ENCODE measurements at places on chromosomes 1 and 21.
A peak's percentile ranks its signal among the peaks of the same experiment; 100 is the strongest.

DNA sequence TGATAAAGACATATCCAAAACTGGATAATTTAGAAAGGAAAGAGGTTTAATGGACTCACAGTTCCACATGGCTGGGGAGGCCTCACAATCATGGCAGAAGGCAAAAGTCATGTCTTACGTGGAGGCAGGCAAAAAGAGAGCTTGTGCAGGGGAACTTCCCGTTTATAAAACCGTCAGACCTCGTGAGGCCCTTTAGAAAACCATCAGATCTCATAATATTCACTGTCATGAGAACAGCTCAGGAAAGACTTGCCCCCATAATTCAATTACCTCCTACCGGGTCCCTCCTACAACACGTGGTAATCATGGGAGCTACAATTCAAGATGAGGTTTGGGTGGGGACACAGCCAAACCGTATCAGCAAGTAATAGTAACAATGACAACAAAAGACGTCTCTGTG lies 88.2 kb upstream of the SLC25A33 start:
- DNase-seq, result no peak

- DNase-seq, result peak; percentile 56
Observed at GRCh38 chr1:37682334-37682987, 9.9 kb upstream of the CDCA8 start.

DNA sequence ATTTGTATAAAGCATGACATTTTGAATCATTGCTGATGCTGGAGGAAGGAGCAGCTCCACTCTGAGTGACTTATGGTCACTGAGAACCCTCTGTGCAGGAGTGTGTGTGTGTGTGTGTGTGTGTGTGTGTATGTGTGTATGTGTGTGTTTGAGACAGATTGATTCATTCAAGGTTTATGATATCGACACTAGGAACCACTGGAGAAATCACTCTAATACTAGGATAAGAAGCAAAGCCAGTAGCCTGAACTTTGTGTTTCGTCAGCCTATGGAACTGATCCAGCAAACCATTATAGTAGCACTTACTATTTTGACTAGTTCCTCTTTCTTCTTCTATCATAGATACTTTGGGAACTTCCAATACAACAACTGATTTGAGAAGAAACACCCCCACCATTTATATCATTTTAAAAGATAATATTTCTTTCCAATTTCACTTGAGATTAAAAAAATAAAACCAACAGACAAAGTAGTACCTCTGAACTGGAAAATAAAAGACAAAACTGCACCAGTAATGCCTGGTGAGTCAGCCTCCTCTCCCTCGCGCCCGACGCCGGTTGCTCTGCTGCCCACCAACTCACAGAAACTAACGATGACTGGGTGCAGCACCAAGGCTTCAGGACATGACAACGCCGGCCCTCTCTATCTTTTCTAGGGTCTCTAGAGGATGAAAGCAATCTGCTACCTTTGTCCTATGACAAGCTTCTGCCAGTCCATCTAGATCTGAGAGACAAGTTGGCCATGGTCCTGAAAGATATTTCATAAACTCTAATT lies 20.9 kb downstream of the SLAMF1 start:
- DNase-seq, result peak; percentile 28

DNA sequence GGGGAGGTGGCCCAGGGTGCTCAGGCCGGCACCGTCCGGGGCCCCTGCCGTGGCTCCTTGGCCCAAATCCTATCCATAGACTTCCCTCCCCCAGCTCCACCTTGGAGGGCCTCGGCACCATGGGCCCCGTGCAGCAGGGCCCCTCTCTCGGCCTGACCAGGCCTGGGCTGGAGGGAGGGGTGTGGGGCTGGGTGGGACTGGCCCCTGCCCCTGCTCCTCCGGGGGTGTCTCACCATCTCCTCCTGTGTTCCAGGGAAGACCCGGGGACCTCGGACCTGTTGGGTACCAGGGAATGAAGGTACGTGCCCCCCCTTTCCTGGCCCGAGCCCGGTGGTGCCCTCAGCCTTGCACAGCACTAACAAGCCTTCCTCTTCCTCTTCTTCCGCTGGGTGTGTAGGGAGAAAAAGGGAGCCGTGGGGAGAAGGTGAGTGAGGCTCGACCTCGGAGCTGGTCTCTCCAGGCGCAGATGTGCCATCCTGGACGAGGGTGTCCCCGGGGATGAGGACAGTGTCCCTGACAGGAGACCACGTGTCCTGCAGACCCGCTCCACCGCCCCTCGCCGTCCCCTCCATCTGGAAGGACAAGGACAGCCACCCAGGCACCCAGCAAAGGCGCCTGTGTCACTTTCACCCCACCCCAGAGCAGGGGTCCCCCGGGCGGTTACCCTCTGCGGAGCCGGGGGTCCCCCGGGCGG lies 7.9 kb downstream of the COL6A1 start:
- no peak for DNase-seq

DNA sequence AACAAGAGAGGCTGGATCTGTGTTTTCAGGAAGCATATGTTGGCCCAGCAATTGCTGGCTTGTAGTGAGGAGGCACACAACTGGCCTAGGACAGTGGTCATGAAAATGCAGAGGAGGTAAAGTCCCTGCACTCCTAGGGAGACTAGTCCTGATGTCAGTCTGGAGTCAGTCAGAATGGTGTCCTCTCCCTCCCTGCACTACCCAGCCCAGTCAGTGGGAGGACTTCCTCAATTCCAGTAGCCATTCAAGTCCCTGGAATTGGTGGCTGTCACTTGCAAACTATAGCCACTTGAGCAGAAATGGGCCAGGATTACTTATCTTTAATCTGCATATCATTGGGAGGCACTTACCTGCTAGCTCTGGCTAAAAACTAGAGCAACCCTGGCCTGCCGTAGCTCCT lies 18.6 kb downstream of the NDUFS5 start:
- no peak for DNase-seq

DNA sequence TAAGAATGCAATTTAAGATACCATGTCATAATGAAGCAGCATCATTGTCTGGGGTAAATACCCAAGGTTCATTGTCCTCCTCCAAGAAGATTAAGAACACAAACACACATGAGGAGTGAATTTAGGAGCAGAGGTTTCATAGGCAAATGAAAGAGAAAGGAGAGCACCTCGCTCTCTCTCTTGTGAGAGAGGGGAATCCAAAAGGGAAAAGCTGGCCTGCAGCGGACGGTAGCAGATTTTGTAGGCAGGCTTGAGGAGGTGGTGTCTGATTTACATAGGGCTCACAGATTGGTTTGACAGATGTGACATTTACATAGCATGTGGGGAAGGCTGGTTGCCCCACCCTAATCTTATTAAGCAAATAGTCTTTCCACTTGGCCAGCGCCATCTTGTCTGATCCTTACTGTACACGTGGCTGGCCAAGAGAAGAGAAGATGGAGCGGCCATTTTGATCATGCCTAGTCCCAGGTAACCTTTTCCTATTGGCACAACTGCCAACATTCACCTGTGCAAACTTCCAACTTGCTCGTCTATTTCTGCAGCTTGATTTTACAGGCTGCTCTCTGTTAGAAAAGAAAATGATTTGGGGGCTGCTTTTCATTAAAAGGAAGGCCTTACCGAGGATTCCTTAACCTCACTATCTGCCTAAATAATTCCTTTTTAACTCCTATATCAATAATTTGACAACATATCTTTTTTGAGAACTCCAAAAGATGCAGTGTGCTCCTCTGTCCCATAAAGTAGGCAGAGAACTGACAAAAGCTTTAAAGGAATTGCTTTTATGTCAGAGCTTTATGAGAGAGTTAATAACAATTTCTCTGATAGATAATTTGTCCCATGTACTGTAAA lies 16.0 kb upstream of the LRRC7 start:
- no peak for DNase-seq

DNA sequence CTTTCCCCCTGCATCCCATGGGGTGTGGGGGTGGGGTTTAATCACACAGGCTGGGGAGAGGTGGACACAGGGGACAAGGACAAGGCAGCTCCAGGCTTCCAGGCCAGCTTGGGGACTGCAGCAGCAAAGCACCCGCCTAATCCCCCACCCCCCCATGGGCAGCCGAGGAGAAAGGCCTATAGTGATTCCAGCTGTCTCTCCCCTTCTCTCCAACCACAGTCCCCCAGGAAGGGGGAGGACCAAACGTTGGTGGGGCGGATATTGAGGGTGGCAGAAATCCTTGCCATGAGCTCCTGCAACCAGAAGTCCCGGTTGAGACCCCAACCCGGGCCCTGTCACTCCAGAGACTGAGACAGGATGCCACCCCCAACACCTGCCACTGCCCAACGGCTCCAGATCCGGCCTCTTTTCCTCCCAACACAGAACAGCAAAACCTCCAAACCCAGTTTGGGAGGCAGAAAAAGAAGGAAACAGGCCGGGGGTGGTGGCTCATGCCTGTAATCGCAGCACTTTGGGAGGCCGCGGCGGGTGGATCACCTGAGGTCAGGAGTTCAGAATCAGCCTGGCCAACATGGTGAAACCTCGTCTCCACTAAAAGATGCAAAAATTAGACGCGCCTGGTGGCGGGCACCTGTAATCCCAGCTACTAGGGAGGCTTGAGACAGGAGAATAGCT lies 1.7 kb downstream of the EPHA2 start:
- no peak for DNase-seq

- DNase-seq, result no peak
Observed at GRCh38 chr1:55575571-55576279, 360.6 kb upstream of the USP24 start.

- no peak for DNase-seq
Observed at GRCh38 chr1:51989582-51990477, 670 bp downstream of the RAB3B start.

DNA sequence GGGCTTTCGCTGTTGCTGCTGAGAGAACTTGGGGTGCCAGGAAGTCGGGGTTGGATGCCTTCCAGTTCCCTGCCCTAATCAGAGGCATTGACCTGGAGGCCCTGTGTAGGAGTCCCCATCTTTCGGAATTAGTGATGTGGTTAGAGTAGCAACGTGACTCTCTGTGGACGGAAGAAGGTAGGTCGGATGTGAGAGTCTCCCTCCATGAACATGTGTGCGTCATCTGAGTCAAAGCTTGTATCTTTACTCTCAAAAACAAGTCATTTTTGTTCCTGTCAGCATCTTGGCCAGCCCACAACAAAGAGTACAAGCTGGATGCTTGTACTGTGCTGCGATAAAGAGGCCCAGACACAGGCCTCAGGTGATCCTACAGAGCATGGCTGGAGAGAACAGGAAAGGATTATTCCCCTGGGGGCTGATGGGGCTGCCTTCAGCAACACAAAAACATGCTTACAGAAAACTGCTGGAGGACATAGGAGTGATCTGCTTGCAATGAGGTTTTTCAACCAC lies 31.0 kb upstream of the IL10 start:
- DNase-seq, result peak; percentile 57

DNA sequence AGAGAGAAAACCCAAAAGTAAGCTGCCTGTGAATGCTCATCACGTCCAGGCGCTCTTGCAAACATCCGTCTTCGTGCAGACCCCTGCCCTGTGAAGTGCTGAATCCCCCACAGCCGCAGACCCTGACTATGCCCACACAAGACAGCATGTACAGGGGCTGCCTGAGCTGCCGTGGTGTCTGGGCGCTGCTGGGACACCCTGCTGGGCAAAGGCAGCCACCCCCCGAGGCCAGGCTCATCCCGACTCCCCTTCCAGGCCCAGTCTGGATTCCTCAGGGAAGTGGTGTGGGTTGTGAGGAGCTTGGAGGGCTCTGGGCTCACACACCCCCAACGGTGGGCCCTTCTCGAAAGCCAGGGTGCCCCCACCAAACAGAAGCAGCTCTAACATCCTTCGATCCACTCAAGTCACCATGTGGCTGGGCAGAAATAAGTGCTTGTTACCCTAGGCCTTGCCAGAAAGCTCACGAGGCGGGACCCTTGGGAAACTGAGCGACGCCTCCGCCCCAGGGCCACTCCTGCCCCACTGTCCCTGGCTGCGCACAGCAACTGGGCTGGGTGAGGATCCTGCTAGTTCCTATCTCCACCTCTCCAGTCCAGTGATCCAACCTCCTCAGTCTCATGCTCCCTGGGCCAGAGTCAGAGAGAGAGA lies 4.8 kb upstream of the WNT9A start:
- DNase-seq, result no peak

- no peak for DNase-seq
Observed at GRCh38 chr1:228695015-228695955, 40.0 kb upstream of the RHOU start.

GRCh38 chr1:192951691-192952460 lies 107.3 kb downstream of the UCHL5 start:
- no peak for DNase-seq

- no peak for DNase-seq
Observed at GRCh38 chr1:112011202-112011601, 21.7 kb upstream of the KCND3 start.

DNA sequence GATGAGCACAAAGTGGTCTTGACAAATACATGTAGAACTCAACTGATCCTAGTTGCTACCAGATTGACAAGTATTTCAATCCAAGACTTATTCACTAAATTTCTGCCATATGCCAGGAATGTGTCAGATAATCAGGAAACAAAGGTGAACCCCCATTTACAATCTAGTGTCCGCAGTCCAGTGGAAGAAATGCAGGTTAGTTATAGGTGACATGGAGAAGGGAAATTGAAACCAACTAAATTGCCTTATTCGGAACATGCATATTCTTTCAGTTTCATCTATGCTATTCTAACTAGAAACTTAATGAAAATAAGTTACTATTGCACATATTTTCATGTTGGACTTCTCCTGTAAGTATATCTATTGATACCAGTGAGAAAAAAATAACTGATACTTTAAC lies 209.4 kb downstream of the COL24A1 start:
- no peak for DNase-seq

DNA sequence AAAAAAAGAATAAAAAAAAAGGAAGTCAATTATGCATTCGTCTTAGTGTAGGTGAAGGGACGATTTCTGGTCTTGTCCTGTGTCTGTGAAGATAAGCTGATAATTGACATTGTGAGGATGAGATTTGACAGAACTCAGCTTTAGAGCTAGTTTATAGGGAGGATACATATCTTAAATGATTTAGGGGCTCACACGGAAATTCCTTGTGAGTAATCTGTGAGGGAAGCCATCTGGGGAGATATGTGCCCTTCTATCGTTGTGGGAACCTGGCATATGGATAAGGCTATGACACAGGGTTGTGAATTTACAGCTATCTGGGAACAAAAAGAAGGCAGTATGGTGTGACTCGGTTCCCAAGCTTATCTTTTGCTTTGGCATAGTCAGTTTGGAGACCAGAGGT lies 71.1 kb downstream of the RABGAP1L start:
- DNase-seq, result no peak

GRCh38 chr1:180458807-180459206 lies 43.6 kb downstream of the ACBD6 start:
- no peak for DNase-seq

- DNase-seq, result peak; percentile 70
Observed at GRCh38 chr1:52927212-52928014, at the start of gene SCP2. Gene SCP2, plus strand, starts transcription at chr1:52927276. Its CDS starts 121 bp downstream, at chr1:52927397.
